Stimulated activated CD8-positive, alpha-beta memory T cell treated with anti-CD3 and anti-CD28 coated beads, Interleukin-15, amount 100 ng/mL, for 1 hour (primary cell): ENCODE measurements at places on chromosomes 1 and 21.

DNA sequence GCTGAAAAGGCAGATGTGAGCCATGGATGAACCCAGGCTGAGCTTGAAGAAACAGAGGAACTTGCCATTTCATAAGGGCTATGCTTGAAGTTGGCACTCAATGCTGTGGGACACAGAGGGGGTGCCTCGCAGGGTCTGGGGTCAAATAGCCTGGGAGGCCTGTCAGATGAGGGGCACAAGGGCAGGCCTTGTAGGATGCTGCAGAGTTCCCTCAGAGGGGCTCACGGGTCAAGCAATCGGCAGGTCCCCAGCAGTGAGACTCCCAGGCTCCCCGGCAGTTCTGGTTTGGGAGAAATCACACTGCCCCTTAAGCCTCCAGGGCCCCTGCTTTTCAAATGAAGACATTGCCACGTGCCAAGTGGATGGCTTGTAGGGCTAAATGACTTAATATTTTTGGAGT is 116.7 kb upstream of the GRIK3 start:
- DNase-seq, result no peak

DNA sequence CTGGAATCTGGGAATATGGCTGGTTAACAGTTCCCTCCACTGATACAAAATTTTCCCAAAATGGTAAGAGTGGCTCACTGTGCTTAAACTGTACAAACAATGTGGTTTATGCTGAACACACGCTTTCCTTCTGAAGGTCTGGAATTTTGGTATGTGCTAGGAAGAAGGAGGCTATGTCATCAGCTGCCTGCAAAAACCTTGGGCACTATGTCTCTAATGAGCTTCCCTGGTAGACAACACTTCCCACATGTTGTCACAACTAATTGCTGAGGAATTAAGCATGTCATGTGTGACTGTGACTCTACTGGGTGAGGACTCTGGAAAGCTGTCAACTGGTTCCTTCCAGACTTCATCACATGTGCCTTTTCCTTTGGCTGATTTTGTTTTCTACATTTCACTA is 29.2 kb downstream of the IPP start:
- DNase-seq, result no peak

DNA sequence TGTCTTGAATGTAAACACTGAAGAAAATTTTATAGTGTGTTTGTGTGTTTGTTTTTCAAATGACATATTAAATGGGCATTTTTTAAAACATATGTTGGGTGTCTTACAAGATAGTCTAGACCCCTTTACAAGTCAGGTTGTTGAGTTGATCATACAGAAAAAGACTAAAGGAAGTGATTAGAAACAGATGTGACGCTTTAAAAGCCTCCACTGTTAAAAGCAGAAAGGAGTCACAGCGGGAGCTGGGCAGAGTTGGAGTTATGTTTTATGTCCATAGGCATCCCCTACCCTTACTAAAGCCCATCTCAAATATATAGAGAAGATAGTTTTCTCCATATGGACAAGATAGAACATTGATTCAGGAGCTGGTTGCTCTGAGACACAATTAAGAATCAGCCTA is 393.9 kb downstream of the PLPP3 start:
- no peak for DNase-seq

- DNase-seq, result no peak
Measured at GRCh38 chr21:45335151-45335760, 47.6 kb upstream of the POFUT2 start.

DNA sequence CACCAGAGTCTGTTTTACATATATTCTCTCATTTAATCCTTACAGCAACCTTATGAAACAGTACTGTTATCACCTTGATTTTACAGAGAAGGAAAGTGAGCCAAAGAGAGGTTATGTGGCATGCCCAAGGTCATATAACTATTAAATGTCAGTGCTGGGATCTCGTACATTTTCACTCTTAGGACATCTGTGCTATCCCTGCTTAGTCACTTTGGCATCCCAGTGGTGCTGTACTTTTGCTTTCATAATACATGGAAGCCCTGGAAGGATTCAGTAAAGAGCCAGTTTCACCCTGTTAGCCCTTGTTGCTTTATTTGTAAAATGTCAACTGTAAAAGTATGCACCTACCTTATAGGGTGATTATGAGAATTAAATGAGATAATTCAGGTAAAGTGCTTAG is 104.4 kb downstream of the NFIA start:
- DNase-seq, result no peak

DNA sequence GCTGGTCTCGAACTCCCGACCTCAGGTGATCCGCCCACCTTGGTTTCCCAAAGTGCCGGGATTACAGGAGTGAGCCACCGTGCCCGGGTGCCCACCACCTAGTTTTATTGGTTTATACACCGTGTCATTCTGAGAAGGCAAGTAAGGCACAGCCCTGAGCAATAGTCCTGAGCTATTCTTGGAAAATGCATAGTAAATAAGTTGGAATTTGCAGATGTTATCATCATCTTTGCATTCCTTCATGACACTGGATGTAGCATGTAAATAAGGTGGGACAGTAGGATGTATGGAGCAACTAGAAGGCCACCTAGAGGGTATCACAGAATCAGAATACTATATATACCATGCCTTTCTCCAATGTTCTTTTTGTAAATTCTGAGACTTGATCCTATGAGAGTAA is 11.0 kb downstream of the TOR1AIP2 start:
- no peak for DNase-seq

GRCh38 chr1:229924639-229925038 is 142.4 kb upstream of the GALNT2 start:
- DNase-seq, result no peak

GRCh38 chr1:236168716-236169429 is 26.5 kb downstream of the GPR137B start:
- DNase-seq, result no peak

DNA sequence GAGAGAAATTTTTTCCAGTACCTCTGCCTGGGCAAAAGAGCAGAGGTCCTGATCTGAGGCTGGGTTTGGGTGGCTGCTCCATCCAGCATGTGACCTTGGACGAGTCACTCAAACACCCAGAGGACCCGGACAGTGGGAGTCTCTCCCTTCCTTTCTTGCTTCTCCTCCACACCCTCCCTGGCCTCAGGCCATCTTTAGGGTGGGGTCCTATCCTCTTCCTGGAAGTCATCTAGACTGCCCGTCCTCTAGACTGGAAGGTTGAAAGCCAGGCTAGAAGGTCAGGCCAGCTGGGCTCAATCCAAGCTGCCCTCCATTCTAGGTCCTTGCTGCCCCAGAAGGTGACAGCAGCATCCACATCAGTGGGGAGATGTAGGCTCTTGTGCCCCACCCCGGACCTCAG is 599.5 kb downstream of the MATN1 start:
- no peak for DNase-seq

- no peak for DNase-seq
Measured at GRCh38 chr1:226548256-226549093, at the start of gene STUM. Gene STUM (plus strand): TSS chr1:226548764. CDS start chr1:226548905, 141 bp downstream.

- no peak for DNase-seq
Measured at GRCh38 chr1:214511639-214511998, 39.8 kb downstream of the PTPN14 start.

DNA sequence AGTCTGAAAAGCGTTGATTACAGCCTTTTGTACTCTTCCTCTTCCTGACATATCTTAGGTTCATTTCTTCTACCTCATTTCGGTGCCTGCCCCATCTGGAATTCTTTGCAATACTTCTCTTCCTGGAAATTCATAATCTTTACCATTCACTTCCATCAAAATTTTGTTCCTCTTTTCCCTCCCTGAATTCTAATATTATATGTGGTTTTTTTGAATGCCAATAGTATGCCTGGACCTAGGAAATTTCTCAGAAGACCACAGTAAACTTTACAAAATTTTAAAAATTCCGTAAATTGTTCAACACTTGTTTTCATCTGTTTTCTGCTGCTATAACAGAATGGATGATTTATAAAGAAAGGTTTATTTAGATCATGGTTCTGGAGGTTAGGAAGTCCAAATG is 76.8 kb downstream of the MAP3K7CL start:
- no peak for DNase-seq

DNA sequence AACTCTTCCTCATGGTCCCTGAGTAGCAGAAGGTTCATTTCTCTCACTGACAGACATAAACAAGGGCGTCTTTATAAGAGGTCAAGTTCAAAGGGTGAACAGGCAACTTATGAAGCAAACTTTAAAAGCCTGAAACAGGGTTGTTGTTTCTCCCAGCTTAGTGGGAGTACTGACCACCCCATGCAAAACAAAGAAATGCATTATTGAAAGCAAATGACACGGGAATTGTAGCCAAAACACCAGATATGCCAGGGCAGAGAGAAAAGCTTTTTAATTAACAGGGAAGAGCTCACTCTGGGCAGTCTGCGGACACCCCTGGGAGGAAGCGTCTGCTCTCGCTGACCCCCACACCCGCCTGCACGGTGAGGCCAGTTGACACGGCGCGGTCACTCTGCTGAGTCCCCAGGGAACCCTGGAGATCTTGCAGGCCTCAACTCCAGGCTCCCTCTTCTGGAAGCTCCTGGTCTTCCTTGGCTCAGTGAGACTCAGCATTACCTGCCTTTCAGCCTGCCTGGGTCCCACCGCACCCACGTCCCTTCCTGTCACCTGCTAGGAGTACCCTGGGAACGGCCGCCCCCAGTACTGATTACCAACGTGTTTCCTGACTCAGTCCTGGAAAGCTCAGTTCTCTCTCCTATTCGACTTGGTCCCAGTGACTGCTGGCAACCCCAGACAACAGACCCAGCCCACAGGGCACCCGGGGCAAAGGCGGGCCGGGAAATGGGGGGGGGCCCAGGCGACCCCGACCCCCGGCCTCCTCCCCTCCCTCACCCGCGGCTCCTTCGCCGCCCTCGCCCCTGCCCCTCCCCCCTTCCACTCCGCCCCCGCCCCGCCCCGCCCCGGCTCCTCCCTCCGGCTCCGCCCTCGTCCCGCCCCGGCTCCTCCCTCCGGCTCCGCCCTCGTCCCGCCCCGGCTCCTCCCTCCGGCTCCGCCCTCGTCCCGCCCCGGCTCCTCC is 972 bp downstream of the CFAP410 start:
- no peak for DNase-seq

DNA sequence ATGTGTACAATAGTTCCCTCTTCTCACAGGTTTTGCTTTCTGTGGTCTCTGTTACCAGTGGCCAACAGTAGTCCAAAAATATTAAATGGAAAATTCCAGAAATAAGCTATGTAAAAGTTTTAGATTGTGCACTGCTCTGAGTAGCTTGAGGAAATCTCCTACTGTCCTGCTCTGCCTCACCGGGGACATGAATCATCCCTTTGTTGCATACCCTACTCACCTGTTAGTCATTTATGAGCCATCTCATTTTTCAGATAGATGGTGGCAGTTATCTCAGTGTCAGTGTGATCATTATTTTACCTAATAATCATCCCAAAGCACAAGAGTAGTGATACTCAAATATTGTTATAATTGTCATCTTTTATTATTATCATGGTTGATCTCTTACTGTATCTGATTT is 688.1 kb downstream of the PLA2G4A start:
- no peak for DNase-seq

DNA sequence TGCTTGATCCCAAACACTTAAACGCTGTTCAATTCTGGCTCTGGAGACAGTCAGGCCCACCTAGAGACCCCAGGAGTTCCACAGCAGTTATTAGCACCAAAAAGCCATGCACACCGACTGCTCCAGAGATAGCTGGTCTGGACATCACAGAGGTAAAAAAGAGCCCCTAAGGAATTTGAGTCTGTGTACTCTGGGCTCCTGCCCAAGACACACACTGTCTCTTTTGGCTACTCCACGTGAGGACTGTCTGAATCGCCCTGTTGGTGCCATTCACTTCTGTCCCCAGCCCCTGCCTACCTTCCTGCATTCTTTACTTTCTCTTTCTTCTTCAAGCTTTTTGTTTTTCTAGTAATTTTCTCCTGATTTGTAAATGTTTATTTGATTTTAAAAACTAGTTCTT is 197.4 kb downstream of the ADGRL2 start:
- no peak for DNase-seq

DNA sequence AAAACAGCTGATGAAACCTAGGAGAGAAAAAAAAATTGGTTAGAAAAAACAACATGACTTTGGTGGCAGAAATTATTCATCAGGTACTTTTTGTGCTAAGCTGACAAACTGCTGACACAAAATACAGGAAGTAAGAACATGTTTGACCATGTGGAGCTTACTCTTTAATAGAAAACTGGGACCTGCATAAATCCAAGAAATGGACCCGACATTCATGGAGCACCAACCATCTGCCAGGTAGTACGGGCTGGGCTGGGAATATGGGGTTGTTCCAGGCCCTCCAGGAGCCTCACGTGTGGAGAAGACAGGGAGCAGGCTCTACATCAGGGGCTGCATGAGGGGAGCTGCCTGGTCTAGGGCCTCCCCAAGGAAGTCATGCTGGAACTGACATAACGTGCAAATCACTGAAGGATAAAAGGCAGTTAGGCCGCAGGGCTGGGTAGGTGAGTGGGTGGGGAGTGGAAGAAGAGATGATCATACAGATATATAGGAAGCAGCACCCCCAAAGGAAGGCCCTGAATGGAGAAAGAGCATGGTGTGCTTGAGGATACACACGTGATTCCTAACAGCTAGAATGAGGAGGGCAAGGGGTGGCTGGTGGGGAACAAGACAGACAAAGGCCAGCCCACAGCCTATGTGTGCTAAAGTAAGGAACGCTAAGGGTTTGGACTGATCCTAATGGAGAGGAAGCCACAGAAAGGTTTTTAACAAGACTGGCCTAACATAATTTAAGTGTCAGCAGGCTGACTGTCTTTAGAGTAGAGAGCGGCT is 26.1 kb downstream of the CD58 start:
- DNase-seq, result no peak

DNA sequence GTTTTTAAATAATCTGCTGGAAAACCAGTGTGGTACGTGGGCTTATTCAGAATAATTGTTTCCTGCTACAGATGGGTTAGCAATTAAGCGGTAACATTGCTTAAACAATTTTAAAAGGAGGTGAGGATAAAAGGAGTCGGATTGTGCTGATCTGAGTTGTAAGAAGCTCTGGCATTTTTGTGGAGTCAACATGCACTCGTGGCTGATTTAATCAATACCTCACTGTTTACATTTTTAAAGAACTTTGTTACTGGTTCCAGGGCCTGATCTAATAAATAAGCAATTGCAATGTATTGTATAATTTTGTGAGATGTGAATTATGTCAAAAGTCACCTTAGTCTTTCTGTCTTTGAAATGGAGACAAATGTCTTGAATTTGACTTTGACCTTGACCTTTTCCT is 474.0 kb downstream of the SETD4 start:
- DNase-seq, result no peak

GRCh38 chr1:203175827-203176241 is 208 bp upstream of the MYBPH start:
- no peak for DNase-seq
